Urothelium cell line (cell line): ENCODE measurements at places on chromosomes 1 and 21.

GRCh38 chr1:231666937-231667608 lies 40.5 kb downstream of the DISC1 start:
- DNase-seq, result no peak

GRCh38 chr1:51369171-51369570 lies 38.8 kb upstream of the TTC39A start:
- no peak for DNase-seq

GRCh38 chr21:35100349-35100811 lies 51.3 kb upstream of the RUNX1 start:
- DNase-seq, result no peak

- no peak for DNase-seq
These were observed 1.3 kb downstream of the PRDM16 start for GRCh38 chr1:3070309-3070643.

DNA sequence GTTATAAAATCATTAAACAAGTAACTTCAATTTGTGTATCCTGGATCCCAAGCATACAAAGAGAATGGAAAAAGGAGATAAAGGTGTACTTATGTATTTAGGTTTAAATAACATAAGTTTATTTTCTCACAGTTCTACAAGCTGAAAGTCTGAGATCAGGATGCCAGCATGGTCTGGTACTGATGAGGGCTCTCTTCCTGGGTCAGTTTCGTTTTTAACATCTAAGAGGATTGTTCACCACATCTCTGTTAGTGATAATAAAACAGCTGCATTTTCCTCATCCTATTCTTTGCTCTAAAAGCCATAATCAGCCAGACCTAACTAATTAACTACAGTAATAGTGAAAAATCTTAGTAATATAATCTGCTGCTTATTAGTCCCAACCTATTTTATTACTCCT lies 5.2 kb downstream of the EGLN1 start:
- no peak for DNase-seq
